ENCODE measurements at places on chromosomes 6 and 20. TPM values are rescaled to one million over a fixed set of nuclear protein-coding genes. Genes with fewer than 3 reads are reported as not detected.

DNA sequence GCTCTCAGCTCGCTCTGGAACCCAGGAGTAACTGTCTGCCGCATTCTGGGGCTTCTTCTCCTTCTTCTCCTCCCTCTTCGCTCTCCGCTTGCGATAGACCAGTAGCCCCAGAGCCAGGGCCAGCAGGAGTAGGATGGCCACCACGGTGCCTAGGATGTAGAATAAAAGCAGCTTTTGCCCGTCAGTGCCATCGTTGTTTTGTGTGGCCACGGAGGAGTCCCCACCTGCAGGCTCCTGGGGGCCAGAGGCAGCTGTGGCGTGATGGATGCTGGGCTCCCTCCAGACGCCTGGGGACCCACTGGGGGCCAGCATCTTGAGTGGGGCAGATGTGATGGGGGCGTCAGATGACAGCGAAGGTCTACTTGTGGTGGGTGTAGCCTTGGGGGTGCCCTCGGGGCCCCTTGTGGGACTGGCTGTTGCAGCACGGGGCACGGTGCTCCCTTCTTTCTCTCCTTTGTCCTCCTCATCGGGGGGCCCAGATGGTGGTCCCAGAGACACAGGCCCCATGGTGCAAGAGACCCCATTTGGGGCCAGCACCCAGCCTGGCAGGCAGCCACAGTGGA is 1.8 kb downstream of the CD93 start:
- no peak overlapping the region for H3K4me3 ChIP-seq
- no peaks in the 10 kb centered on the region for H3K27me3 ChIP-seq
- H3K36me3 ChIP-seq = no peaks in the 10 kb centered on the region
- peaks cover 4% of the 10 kb centered on the region for H3K4me1 ChIP-seq
- H3K27ac ChIP-seq = no peak overlapping the region
- DNase-seq = no peak

GRCh38 chr6:11766043-11766442 is 12.6 kb downstream of the ADTRP start:
- H3K4me1 ChIP-seq = peaks cover 7% of the 10 kb centered on the region
- no peak overlapping the region for H3K4me3 ChIP-seq
- no peak for DNase-seq
- H3K27me3 ChIP-seq = no peaks in the 10 kb centered on the region

The GJA10 gene
- not detected for total RNA-seq

The ZC2HC1B gene
- total RNA-seq = not detected

- no peaks in the 10 kb centered on the region for H3K4me1 ChIP-seq
- peaks cover 10% of the 10 kb centered on the region for H3K36me3 ChIP-seq
- no peak for DNase-seq
- H3K4me3 ChIP-seq = peak overlapping the region; percentile 62
These were observed 827 bp downstream of the E2F3 start for GRCh38 chr6:20402342-20403069.

GRCh38 chr6:35451354-35452182 is 570 bp upstream of the FANCE start:
- peaks cover 4% of the 10 kb centered on the region for H3K36me3 ChIP-seq
- no peaks in the 10 kb centered on the region for H3K27me3 ChIP-seq
- H3K27ac ChIP-seq = no peak overlapping the region
- H3K4me1 ChIP-seq = peaks cover 7% of the 10 kb centered on the region
- peak overlapping the region; percentile 65 for H3K4me3 ChIP-seq
- DNase-seq = no peak

The TRDN gene
- total RNA-seq = 41.6 TPM

The BCL2L1 gene
- 66.0 TPM for total RNA-seq

The APOM gene
- total RNA-seq = 3.4 TPM

The LGSN gene
- 0.19 TPM for total RNA-seq

GRCh38 chr20:59177266-59178250 is 13.9 kb downstream of the ZNF831 start:
- no peak overlapping the region for H3K4me3 ChIP-seq
- no peaks in the 10 kb centered on the region for H3K4me1 ChIP-seq
- no peak for DNase-seq

DNA sequence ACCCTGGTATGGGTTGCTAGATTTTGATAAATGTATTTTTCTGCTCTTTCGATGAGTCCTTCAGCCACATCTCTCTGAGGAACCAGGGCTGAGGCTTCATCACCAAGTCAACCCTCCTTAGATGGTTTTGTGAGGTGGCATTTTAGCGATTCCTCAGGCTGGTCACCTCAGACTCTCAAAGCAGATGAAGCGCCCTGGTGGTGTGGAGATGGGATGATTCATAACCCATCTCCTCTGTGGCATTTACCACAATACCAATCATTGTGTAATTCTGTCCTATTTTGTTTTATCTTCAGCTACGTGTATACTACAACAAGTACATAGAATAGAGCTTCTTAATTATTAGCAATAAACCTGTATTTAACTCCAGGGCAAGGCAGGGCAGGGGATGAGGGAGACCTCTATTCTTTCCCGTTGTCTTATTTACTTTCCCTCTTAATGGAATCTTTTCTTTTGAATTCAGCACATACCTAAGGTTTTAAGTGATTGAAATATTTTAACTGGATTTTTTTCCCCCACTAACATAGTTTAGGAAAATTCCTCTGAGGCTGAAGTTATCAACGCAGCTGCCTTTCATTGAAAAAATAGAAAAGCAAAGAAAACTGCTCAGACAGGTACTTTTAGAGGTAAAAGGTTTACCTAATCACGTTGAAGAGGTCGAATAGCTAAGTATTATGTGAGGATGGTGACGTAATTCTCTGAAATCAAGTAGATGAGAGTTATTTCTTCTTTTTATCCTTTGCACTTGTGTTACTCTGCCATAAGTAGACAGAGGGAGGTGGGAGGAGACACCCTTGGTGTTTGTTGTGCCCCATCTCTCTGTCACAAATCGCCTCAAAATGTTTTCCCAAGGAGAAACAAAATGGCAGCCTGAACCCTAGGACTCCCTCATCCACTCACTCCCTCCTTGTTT is 57.4 kb upstream of the EDN3 start:
- H3K4me1 ChIP-seq = peaks cover 5% of the 10 kb centered on the region
- no peaks in the 10 kb centered on the region for H3K27me3 ChIP-seq
- no peak overlapping the region for H3K27ac ChIP-seq

The IRF4 gene
- total RNA-seq = 2.1 TPM

The E2F1 gene
- total RNA-seq = 35.3 TPM

The INSM1 gene
- 2.9 TPM for total RNA-seq

DNA sequence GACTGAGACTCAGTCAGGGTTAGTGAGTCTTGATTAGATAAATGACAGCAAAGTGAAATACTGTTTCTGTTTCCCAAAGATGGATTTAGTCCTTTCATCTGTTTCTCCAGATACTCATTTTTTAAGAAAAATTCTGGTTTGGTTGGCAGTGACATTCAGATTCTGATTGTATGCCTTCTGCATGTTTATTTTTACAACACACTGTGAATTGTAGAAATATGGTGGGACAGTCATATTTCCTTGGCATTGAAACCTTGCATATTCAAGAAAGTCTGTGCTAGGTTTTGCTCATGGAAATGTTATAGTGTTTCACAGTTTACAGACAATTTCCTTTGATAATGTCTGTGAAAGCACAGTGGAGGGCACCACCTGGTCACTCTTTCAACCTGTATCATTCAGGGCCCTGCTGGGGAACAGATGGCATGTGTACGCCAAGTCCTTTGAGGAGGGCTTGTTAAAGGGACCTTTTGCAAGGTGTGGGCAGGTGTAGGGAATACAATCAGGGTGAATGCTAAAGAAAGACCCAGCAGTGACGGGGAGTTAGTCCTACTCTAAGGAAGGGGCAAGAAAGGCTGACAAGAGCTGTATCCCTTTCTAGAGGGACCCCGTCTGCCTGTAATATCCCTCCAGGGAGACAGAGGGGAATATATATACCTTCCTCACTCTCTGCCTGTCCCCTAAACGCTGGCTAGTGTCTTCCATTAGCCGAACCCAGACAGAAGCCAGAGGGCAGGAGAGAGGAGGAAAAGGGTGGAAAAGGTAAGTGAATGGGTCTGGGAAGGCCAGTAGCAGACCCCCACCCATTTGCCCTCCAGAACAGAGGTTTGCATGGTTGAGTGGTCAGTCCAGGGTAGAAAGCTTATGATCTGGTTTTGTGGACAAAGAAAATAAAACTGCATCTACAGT is 10.2 kb downstream of the PLCB4 start:
- no peak overlapping the region for H3K4me3 ChIP-seq
- H3K4me1 ChIP-seq = no peaks in the 10 kb centered on the region
- H3K27ac ChIP-seq = no peak overlapping the region
- no peaks in the 10 kb centered on the region for H3K27me3 ChIP-seq

GRCh38 chr6:87628424-87628823 is 38.5 kb downstream of the ORC3 start:
- H3K4me3 ChIP-seq = no peak overlapping the region
- H3K27me3 ChIP-seq = no peaks in the 10 kb centered on the region
- H3K36me3 ChIP-seq = peaks cover 27% of the 10 kb centered on the region
- DNase-seq = no peak
- H3K4me1 ChIP-seq = no peaks in the 10 kb centered on the region
- H3K27ac ChIP-seq = no peak overlapping the region

DNA sequence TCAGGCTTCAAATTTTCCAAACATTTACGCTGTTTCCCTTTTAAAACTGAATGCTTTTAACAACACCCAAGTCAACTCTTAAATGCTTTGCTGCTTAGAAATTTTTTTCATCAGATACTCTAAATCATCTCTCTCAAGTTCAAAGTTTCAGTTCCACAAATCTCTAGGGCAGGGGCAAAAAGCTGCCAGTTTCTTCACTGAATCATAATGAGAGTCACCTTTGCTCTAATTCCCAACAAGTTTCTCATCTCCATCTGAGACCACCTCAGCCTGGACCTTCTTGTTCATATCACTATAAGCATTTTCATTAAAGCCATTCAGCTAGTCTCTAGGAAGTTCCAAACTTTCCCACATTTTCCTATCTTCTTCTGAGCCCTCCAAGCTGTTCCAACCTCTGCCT is 69.1 kb downstream of the RNF217 start:
- no peak for DNase-seq
- H3K4me1 ChIP-seq = no peaks in the 10 kb centered on the region
- no peak overlapping the region for H3K27ac ChIP-seq
- no peaks in the 10 kb centered on the region for H3K36me3 ChIP-seq
- no peak overlapping the region for H3K4me3 ChIP-seq

DNA sequence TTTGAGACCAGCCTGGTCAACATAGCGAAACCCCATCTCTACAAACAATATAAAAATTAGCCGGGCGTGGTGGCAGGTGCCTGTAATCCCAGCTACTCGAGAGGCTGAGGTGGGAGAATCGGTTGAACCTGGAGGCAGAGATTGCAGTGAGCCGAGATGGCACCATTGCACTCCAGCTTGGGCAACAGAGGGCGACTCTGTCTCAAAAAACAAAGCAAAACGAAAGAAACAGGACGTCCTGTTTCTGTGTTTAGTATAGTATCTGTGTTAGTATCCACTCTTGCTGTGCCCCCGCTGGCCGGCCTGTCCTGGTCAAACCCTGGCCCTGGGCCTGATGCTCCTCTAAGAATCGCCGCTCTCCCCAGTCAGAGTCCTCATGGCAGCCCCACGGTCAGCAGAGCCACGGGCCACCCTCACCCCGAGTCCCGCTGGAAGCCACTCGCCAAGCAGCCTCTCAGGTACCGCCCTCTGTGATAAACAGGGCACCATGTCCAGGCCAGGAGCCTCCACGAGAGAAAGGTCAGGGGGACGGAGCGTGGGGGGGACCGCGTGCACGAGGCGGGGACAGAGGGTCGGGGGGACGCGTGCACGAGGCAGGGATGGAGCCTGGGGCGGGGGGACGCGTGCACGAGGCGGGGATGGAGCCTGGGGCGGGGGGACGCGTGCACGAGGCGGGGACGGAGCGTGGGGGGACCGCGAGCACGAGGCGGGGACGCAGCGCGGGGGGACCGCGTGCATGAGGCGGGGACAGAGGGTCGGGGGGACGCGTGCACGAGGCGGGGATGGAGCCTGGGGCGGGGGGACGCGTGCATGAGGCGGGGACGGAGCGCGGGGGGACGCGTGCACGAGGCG is 384.5 kb downstream of the SMOC2 start:
- no peak for DNase-seq
- no peaks in the 10 kb centered on the region for H3K4me1 ChIP-seq
- no peaks in the 10 kb centered on the region for H3K27me3 ChIP-seq
- H3K27ac ChIP-seq = no peak overlapping the region

DNA sequence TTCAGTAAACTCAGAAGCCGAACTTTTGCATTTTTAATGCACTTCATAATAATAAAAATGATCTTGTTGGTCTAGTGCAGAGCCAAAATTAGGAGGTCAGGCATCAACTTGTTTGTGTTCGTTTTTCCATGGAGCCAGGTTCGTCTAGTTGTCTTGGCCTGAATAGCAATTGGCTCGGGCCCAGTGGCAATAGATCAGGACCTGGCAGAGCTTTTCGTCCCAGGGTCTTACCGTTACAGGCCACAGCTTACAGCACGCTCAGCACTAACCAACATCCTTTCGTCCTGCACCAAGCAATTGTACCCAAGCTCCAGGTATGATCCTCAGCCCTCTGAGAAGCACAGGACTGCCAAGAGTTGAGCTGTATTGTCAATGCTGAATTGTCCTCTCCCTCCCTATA is 240.5 kb upstream of the PLN start:
- no peaks in the 10 kb centered on the region for H3K4me1 ChIP-seq
- H3K27ac ChIP-seq = no peak overlapping the region
- no peaks in the 10 kb centered on the region for H3K36me3 ChIP-seq
- H3K4me3 ChIP-seq = no peak overlapping the region
- no peak for DNase-seq

DNA sequence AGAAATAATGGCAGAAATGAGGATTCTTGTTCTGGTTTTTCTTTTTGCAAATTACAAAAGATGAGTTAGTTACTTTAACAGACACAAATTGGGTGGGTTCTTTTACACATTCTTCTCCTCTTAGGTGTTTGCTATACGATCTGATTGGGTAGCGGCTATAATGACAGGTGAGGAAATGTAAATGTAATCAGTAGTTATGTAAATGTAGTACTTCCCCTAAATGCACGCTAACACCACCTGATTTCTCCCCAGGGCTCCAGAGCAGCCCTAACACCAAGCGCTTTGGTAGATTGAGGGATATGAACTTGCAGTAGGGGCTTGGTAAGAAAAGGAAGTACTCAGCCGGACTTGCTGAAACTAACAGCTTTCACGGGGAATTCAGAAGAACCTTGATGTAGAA is 499.4 kb upstream of the NOX3 start:
- H3K36me3 ChIP-seq = no peaks in the 10 kb centered on the region
- no peaks in the 10 kb centered on the region for H3K4me1 ChIP-seq
- H3K4me3 ChIP-seq = no peak overlapping the region
- DNase-seq = peak; percentile 53
- H3K27me3 ChIP-seq = no peaks in the 10 kb centered on the region

Measured in H1 (cell line).